ENCODE measurements at places on chromosomes 13 and 19. TPM values are rescaled to one million over a fixed set of nuclear protein-coding genes. Genes with fewer than 3 reads are reported as not detected.

ZNF610 gene
- 0.87 TPM for total RNA-seq

GRCh38 chr19:5798244-5798643, 6.6 kb upstream of the NRTN start:
- H3K4me1 ChIP-seq: peaks cover 6% of the 10 kb centered on the region
- no peak for DNase-seq
- no peaks in the 10 kb centered on the region for H3K36me3 ChIP-seq

CLEC17A gene
- not detected for total RNA-seq

PRODH2 gene
- 2.7 TPM for total RNA-seq

DNA sequence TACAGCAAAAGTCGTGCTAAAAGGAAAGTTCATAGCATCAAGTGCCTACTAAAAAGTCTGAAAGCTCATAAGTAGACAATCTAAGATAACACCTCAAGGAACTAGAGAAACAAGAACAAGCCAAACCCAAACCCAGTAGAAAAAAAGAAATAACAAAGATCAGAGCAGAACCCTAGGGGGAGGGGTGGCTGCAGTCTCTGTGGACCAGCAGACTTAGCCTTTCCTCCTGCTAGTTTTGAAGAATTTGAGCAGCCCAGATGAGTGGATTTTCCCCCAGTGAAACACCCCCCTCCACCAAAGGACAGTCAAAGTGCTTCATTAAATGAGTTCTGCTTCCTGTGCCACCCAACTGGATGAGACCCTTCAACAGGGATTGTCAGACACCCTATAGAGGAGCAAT, 2.6 kb upstream of the ZNF486 start:
- no peak for DNase-seq
- no peaks in the 10 kb centered on the region for H3K27me3 ChIP-seq
- H3K4me3 ChIP-seq: no peak overlapping the region

- H3K27ac ChIP-seq: no peak overlapping the region
- DNase-seq: no peak
- H3K36me3 ChIP-seq: no peaks in the 10 kb centered on the region
- H3K4me1 ChIP-seq: no peaks in the 10 kb centered on the region
- no peaks in the 10 kb centered on the region for H3K27me3 ChIP-seq
Observed at GRCh38 chr19:524062-524674, 7.4 kb upstream of the CDC34 start.

CPB2 gene
- 0.19 TPM for total RNA-seq

DNA sequence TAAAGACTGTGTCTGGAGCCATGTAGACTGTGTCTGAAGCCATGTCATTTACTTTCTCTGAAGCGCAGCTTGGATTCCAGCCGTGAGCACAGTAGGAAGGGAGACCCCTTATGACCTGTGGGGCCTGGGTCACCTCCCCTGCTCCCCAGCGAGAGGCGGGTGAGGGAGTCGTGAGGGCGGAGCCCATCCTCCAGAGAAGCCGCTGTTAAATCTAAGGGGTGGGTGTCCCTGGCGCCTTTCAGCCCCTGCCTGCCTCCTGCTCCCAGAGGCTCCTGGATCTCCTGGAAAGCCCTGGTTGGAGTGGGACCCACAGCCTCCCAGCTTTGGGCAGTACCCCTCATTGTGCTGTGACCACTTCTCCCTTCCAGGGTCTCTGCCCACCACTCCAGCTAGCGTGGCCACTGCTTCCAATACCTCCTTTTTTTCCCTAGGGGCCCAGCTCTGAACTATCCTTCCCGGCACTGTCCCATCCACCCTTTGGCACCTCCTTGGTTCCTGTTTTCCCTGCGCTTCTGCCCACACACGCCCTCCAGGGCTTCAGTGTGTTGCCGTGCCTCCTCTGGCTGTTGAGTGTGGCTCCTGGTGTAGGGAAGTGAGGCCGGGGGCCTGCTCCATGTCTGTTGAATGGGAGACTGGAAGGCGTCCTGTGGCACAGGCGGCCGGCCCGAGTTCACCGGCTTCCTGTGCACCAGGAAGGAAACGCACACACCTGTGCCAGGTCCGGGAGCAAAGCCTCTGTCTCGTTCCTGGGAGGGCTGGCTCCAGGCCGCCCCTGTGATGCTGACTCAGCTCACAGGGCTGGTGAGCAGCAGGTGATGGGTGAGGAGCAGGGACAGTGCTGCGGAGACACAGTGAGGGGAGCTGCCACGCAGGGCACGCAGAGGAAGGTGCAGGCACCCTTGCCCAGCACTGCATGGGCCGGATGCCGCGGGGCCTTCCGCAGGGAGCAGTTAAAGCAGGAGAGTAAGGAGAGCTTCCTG, 29.4 kb downstream of the ATP4B start:
- DNase-seq: peak; percentile 43
- no peaks in the 10 kb centered on the region for H3K4me1 ChIP-seq
- H3K36me3 ChIP-seq: no peaks in the 10 kb centered on the region
- H3K27me3 ChIP-seq: no peaks in the 10 kb centered on the region
- no peak overlapping the region for H3K4me3 ChIP-seq
- H3K27ac ChIP-seq: no peak overlapping the region

GRCh38 chr13:25904830-25905229, 147.0 kb downstream of the SHISA2 start:
- H3K4me3 ChIP-seq: no peak overlapping the region
- no peaks in the 10 kb centered on the region for H3K36me3 ChIP-seq
- H3K27ac ChIP-seq: no peak overlapping the region
- no peaks in the 10 kb centered on the region for H3K4me1 ChIP-seq
- no peaks in the 10 kb centered on the region for H3K27me3 ChIP-seq

- H3K27ac ChIP-seq: no peak overlapping the region
- DNase-seq: no peak
- H3K27me3 ChIP-seq: no peaks in the 10 kb centered on the region
Observed at GRCh38 chr13:109113427-109113826, 484.0 kb downstream of the MYO16 start.

- no peaks in the 10 kb centered on the region for H3K4me1 ChIP-seq
- no peaks in the 10 kb centered on the region for H3K27me3 ChIP-seq
- DNase-seq: no peak
- H3K27ac ChIP-seq: no peak overlapping the region
- peaks cover 50% of the 10 kb centered on the region for H3K36me3 ChIP-seq
Observed at GRCh38 chr19:57248646-57249045, 8.2 kb downstream of the ZNF805 start.

FXYD3 gene
- 12.7 TPM for total RNA-seq

ZNF416 gene
- 2.1 TPM for total RNA-seq

RPS19 gene
- total RNA-seq: 1,238 TPM

CEACAM6 gene
- total RNA-seq: 9.0 TPM

- DNase-seq: no peak
- no peak overlapping the region for H3K4me3 ChIP-seq
- no peaks in the 10 kb centered on the region for H3K27me3 ChIP-seq
- H3K27ac ChIP-seq: no peak overlapping the region
- H3K4me1 ChIP-seq: no peaks in the 10 kb centered on the region
Observed at GRCh38 chr19:771332-771785, 20.4 kb downstream of the MISP start.

DNA sequence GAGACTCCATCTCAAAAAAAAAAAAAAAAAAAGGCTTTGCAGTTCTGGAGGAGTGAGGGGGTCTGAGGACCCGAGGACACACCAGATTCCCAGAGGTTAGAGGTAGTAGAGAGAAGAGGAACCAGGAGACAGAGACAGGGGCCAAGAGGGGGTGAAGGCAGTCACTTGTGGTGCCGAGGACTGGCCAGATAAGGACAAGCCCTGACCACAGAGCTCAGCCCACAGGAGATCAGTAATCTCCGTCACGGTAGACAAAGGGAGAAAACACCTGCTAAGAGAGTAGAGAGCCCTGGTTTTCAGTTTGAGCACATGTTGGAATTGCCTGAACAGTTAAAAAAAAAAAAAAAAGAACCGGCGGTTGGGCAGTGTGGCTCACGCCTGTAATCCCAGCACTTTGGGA, 1.7 kb upstream of the PRAM1 start:
- DNase-seq: no peak
- no peaks in the 10 kb centered on the region for H3K36me3 ChIP-seq
- no peak overlapping the region for H3K27ac ChIP-seq
- no peaks in the 10 kb centered on the region for H3K27me3 ChIP-seq
- H3K4me1 ChIP-seq: no peaks in the 10 kb centered on the region
- H3K4me3 ChIP-seq: no peak overlapping the region

GRCh38 chr19:39670998-39671397, 15.3 kb downstream of the LGALS16 start:
- no peak overlapping the region for H3K4me3 ChIP-seq
- DNase-seq: no peak
- no peaks in the 10 kb centered on the region for H3K36me3 ChIP-seq
- H3K27ac ChIP-seq: no peak overlapping the region
- H3K4me1 ChIP-seq: no peaks in the 10 kb centered on the region

- no peak overlapping the region for H3K27ac ChIP-seq
- no peak for DNase-seq
- no peaks in the 10 kb centered on the region for H3K36me3 ChIP-seq
- no peaks in the 10 kb centered on the region for H3K27me3 ChIP-seq
- peaks cover 3% of the 10 kb centered on the region for H3K4me1 ChIP-seq
- no peak overlapping the region for H3K4me3 ChIP-seq
Observed at GRCh38 chr13:98972627-98973026, 5.2 kb downstream of the DOCK9 start.

NPHS1 gene
- 19.9 TPM for total RNA-seq

- no peaks in the 10 kb centered on the region for H3K4me1 ChIP-seq
- H3K27ac ChIP-seq: no peak overlapping the region
- H3K36me3 ChIP-seq: no peaks in the 10 kb centered on the region
- H3K27me3 ChIP-seq: no peaks in the 10 kb centered on the region
- no peak for DNase-seq
- H3K4me3 ChIP-seq: no peak overlapping the region
Observed at GRCh38 chr13:42028113-42028799, 20.2 kb upstream of the DGKH start.

GRCh38 chr19:39828654-39829032, 5.3 kb downstream of the DYRK1B start:
- H3K27me3 ChIP-seq: no peaks in the 10 kb centered on the region
- H3K4me3 ChIP-seq: no peak overlapping the region
- H3K4me1 ChIP-seq: peaks cover 17% of the 10 kb centered on the region
- H3K36me3 ChIP-seq: peaks cover 32% of the 10 kb centered on the region
- no peak overlapping the region for H3K27ac ChIP-seq
- DNase-seq: no peak

ADAMTSL5 gene
- 0.23 TPM for total RNA-seq

GRCh38 chr13:51620165-51620983, 36.1 kb downstream of the WDFY2 start:
- no peak for DNase-seq
- no peaks in the 10 kb centered on the region for H3K27me3 ChIP-seq
- no peaks in the 10 kb centered on the region for H3K36me3 ChIP-seq
- no peak overlapping the region for H3K27ac ChIP-seq
- no peak overlapping the region for H3K4me3 ChIP-seq

ICAM5 gene
- total RNA-seq: 0.17 TPM

GRCh38 chr13:76890021-76890420, 3.8 kb upstream of the KCTD12 start:
- no peaks in the 10 kb centered on the region for H3K36me3 ChIP-seq
- no peaks in the 10 kb centered on the region for H3K4me1 ChIP-seq
- no peaks in the 10 kb centered on the region for H3K27me3 ChIP-seq
- DNase-seq: no peak

DNA sequence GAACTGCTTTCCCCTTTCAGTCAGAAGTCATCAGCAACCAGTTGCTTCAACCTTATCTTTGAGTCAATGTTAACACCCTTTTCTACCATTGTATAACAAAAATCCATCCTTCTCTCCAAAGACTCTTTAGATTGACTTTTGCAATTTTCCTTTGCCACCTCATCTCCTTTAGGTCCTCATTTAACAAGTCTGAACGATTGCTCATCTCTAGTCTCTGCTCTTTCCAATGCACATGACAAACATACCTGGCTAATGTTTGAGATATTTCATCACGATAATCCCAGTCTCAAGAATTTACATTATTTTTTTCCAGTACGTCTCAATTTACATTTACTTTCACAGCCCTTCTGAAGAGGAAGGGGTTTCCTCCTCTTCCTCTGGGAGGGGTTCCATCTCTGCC, 127.5 kb downstream of the KLF12 start:
- H3K4me1 ChIP-seq: no peaks in the 10 kb centered on the region
- DNase-seq: no peak
- H3K4me3 ChIP-seq: no peak overlapping the region
- no peaks in the 10 kb centered on the region for H3K36me3 ChIP-seq

GRCh38 chr13:26075498-26075897, 23.7 kb upstream of the SHISA2 start:
- H3K27me3 ChIP-seq: no peaks in the 10 kb centered on the region
- no peak for DNase-seq
- H3K4me1 ChIP-seq: no peaks in the 10 kb centered on the region
- H3K36me3 ChIP-seq: no peaks in the 10 kb centered on the region
- no peak overlapping the region for H3K27ac ChIP-seq

DNA sequence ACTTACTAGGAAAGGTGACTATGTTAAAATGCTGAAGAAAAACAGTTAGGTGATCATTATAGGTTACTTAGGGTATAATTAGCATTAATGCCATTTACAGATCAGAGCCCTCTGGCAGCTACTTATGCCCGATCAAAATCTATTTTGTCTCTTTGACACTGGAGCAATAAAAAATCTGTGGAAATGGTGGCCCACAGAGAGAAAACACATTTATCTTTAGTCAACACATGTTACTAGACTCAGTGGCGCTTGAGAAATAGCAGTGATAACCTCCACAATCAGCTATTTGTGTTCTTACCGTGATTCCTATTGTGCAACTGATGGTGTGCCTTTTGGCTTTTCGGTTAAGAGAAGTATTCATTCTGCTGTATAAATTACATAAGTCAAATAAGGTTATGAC, 1519.6 kb downstream of the PCDH9 start:
- no peaks in the 10 kb centered on the region for H3K27me3 ChIP-seq
- no peaks in the 10 kb centered on the region for H3K4me1 ChIP-seq
- H3K4me3 ChIP-seq: no peak overlapping the region
- H3K27ac ChIP-seq: no peak overlapping the region

DOHH gene
- 5.0 TPM for total RNA-seq

DNA sequence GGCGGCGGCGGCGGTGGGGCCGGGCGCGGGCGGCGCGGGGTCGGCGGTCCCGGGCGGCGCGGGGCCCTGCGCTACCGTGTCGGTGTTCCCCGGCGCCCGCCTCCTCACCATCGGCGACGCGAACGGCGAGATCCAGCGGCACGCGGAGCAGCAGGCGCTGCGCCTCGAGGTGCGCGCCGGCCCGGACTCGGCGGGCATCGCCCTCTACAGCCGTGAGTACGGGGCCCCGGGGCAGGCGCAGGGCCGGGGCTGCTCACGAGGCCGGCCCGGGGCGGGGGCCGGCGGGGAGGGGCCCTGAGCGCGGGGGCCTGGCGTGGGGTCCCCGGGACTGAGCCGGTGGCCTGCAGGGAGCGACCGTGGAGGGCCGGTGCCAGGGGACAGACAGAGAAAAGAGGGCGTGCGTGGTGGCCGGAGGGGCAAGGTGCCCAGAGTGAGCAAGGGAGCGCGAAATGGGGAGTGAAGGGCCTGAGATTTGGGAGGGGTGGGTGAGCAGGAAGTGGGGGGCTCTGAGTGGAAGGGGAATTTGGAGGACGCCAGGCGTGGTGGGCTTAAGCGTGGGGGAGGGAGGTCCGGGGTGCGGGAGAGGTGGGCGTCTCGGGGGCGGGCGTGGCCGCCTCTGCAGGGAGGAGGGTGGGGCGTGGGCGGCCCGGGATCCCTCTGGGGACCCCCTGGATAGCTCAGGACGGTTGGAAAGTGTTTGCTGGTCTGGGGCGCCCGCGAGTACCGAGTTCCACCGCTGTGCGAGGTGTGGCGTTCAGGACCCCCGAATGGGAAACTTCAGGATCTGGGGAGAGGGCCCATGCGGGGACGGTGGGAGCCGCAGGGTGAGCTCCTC, 575 bp downstream of the CARM1 start:
- peak overlapping the region; percentile 82 for H3K4me3 ChIP-seq
- no peaks in the 10 kb centered on the region for H3K36me3 ChIP-seq
- peak; percentile 80 for DNase-seq
- peaks cover 16% of the 10 kb centered on the region for H3K4me1 ChIP-seq
- no peak overlapping the region for H3K27ac ChIP-seq

ZNF607 gene
- total RNA-seq: 3.8 TPM
